ENCODE measurements at places on chromosomes 12 and 14.

GRCh38 chr12:14952299-14952921, 9.0 kb downstream of the ARHGDIB start:
- no peak for DNase-seq

DNA sequence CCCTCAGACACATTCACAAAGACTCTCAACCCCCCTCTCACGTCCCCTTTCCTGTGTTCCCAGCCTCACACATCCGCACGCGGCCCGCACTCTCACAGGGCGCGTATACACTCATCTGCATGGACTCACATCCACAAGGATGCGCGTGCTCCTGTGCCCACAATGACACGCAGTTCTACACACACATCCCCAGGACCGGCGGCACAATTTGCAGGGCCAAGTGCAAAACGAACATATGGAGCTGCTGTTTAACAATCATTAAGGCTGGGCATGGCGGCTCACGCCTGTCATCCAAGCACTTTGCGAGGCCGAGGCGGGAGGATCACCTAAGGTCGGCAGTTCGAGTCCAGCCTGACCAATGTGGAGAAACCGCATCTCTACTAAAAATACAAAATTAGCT, 36.4 kb upstream of the EML1 start:
- DNase-seq = no peak

DNA sequence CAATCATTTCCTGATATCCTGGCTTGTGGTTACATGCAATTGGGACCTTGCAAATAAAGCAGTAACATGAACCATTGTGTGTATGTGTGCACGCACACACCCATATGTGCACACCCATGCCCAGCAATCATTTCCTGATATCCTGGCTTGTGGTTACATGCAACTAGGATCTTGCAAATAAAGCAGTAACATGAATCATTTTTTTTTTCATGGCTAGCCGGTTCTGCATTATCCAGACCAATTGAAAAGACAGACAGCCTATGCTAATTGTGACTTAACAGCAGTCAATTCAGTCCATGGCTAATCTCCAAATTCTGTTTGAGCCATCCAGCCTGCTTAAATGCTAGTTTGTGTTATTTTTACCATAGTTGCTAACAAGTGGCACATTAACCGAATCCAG, 134.3 kb downstream of the TTC7B start:
- DNase-seq = no peak

DNA sequence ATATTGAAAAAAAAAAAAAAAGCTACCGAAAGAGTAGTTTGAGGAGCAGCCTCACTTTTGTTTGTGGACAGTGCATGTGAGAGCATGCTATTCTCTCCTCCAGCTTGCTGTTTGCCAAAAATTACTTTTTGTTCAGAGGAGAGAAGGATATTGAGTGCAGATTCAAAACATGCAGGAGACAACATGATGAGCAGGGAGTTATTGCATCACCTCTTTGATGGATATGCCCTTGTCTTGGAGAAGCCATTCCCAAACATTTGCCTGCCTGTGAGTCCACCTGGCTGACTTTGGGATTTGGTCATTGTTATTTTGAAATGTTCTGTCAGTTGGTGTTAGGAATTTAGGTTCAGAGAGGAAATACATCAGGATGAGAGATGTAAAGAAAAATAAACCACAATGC, 2.4 kb downstream of the C12orf75 start:
- DNase-seq = no peak
